NCI-H187 (cell line): ENCODE measurements at places on chromosomes 5 and 9.

DNA sequence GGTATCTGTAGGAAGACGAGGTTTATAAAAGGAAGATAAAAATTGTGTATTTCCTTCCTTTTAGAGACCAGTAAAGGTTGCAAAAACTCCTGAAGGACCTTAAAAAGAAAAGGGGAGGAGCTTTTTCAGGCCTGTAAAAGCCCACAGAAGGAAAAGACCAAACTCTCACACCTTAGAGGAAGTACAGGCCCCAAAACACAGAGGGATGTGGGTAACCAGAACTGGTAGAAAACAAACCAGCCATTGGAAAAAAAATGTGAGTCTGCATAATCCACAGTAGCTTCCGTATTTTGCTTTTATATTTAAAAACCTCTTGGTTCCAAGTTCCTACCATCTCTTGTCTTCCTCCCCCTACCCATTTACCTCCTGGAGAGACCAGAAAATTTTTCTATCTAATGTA lies 8.5 kb downstream of the GIN1 start:
- DNase-seq, result no peak

DNA sequence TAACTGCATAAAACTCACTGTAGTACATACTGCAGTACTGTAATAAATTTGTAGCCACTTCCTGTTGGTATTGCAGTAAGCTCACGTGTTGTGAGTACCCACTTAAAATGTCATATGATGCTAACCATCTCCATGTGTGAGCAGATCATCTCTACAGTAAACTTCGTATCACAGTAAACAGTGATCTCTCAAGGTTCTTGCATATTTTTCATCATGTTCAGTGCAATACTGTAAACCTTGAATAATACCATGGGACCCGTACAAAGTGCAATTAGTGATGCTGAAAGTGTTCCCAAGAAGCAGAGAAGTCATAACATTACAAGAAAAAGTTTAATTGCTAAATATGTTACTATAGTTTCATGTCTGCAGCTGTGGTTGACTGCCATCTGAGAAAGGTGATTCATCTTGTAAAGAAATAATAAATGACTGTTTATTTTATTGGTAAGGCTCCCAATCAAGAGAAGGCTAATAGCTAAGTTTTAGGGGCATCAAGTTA lies 253.8 kb upstream of the POU5F2 start:
- DNase-seq, result no peak

DNA sequence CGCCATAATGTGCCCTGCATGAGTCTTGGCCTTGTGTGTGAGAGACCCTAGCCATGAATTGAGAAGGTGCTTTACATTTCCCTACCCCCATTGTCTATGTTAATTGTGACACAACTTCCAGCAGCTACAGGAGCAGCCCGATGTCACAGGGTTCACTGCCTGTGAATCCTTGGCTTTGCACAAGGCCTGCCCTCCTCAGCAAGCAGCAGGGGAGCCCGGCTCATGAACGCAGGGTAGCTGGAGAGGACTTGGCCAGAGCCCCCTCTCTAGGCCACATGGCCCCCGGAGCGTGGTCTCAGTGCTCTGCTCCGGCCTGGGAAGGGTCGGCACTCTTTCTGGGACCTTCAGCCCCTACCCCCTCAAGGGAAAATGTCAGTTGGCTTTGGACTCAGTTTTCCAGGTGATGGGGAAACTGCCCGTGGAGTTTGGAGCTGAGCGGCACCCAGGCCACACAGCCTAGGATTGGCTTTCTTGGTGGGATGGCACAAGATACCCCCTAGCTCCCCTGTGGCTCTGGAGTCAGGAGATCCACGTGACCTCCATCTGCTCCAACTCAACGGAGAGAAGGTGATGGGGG lies 160.8 kb downstream of the DAB2IP start:
- DNase-seq, result no peak

- DNase-seq, result no peak
These were observed 45.0 kb downstream of the TSPAN17 start for GRCh38 chr5:176692326-176692725.

GRCh38 chr5:160655717-160656116 lies 196.3 kb downstream of the ATP10B start:
- no peak for DNase-seq

- DNase-seq, result no peak
These were observed 24.4 kb downstream of the FBLL1 start for GRCh38 chr5:168553377-168554130.

DNA sequence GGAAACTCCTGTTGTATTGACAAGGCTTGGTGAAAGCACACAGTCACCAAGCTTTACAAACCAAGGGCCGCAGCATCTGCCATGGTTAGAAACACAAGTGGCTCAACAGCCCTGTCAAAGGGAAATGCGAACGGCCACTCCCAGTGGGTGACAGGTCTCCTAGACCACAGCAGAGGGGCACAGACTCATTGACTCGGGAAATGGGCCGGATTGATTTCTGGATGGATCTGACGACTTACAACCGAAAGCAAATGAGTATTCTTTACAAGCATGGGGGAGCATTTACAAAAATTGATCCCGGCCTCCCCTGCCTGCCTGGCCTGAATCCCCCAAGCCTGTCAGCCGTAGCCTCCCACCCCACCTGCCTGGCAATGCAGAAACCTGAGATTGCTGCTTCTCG lies 48.2 kb downstream of the ADAMTS2 start:
- no peak for DNase-seq

- DNase-seq, result no peak
These were observed 99.7 kb downstream of the MAP1B start for GRCh38 chr5:72206994-72207393.

DNA sequence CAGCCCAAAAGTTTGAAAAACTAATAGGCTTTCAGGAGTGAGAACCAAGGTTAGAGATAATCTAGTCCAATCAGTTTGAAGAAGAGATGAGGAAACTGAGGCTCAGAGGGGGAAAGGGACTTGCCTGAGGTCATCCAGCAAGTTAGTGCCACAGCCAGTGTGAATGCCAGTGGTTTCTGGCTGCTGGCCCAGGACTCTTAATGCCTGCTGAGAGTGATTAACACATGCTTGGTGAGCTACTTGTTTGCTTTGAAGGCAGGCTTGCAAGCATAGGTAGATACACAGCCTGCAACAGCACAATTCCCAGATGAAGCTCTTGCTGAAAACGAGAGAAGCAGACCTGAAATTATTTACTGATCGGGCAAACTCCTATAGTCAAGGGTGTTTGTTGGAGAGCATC lies 591.6 kb upstream of the SGCD start:
- no peak for DNase-seq

- DNase-seq, result no peak
These were observed 71.5 kb downstream of the HSPA4 start for GRCh38 chr5:133123297-133123696.

DNA sequence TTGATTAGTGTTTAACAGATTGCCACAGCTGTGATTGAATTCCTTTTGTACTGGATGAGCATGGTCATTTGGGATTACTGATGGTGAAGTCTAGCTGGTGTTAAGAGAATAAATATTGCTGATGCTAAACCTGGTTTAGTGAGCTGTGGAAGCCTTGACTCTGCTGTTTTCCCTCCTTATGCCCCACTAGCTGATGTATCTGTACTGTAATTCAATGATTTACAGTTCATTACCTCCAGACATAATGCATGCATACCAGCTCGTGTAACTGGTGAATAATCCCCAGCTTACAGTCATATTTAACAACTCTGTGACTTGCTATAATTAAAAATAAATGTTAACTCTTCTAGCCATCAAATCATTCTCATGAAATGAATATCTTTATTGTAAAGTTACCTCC lies 1.7 kb upstream of the CMYA5 start:
- no peak for DNase-seq

- DNase-seq, result no peak
These were observed 30.7 kb downstream of the EXOC3 start for GRCh38 chr5:473551-474192.

DNA sequence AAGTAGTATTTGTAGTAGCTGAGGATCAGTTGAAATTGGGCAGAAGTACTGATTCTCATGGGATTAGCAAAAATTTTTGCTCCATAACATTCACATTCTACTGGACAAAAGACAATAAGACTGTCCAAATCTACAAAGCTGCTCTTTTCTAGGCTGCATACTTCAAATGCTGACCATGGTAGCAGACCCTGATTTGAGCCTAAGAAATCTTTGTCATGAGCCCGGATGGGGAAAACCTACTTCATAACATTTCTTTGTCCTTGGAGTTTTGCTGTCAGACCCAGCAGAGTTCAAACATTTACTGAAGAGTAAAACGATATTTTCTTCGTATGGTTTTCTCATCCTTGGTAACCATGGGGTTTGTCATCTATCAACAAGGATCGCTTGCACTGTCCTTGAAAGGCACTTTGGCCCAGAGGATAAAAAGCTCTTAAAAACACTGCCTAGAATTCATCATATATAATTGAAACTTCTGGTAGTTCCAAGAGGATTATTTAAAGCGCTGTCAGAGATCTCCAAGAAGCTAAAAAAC lies 216.9 kb downstream of the CAVIN4 start:
- DNase-seq, result no peak

DNA sequence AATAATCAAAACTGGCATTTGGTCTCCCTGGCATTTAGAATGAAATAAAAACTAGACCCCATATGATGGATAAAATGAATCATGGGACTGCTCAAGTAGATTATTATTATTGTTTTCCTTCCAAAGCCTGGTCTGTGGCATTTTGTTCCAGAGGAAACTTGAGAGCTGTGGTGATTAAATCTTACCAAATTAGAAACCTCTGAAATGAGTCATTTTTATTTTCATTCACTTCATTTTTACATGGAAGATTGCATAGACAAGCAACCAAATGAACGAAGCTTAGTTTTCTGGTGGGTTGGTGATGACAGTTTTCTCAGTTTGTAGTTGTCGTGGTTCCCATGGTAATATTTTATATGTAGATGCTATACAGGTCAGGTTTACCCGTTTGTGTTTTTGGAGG lies 23.4 kb downstream of the PAM start:
- DNase-seq, result no peak

DNA sequence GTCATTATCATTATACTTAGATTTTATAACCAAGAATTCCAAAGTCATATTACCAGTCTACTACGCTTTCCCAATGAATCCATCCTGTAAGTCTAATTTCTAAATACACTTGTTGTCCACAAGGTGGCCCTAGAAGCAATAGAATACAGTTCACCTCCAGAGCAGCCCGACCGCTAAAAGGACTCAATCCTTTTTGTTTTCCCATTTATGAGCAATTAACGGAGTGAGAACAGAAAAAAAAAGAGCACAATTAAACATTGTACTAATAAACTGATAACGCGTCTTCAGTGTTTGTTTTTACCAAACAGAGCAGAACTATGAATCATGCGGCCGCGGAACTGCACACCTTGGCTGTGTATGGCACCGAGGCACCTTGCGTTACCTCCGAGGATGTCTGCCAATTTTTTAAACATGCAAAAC lies 160.7 kb upstream of the DAPK1 start:
- DNase-seq, result no peak

DNA sequence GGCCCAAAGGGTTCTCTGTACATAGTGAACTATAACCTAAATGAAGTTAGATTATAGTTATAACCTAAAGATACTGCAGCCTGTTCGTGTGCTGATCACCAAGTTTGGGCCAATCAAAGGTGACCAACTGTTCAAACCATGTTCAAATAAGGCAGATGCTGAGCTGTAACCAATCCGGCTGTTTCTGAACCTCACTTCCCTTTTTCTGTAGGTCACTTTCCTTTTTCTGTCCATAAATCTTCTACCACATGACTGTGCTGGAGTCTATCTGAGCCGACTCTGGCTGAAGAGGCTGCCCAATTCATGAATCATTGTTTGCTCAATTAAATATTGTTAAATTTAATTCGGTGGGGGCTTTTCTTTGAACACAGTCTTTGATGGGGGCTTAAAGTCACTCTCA lies 1920.2 kb downstream of the MAT2B start:
- no peak for DNase-seq

- no peak for DNase-seq
These were observed 33.0 kb downstream of the EGFLAM start for GRCh38 chr5:38291355-38291754.

GRCh38 chr5:179168664-179169063 lies 108.5 kb downstream of the ZNF354C start:
- DNase-seq, result no peak

DNA sequence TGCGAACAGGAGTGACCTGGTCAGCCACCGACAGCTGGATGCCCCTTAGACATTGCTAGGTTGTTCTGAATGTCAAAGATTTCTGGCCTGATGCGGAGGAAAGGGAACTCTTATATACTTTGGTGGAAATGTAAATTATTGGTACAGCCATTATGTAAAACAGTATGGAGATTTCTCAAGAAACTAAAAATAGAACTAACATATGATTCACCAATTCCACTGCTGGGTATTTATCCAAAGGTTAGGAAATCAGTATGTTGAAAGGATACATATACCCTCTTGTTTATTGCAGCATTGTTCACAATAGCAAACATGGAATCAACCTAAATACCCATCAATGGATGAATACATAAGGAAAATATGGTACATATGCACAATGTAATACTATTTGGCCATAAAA lies 31.8 kb downstream of the DMRT3 start:
- DNase-seq, result no peak

GRCh38 chr9:77022783-77023440 lies 3.5 kb downstream of the FOXB2 start:
- no peak for DNase-seq

- DNase-seq, result no peak
These were observed 2.8 kb downstream of the SLC27A4 start for GRCh38 chr9:128342971-128343680.

DNA sequence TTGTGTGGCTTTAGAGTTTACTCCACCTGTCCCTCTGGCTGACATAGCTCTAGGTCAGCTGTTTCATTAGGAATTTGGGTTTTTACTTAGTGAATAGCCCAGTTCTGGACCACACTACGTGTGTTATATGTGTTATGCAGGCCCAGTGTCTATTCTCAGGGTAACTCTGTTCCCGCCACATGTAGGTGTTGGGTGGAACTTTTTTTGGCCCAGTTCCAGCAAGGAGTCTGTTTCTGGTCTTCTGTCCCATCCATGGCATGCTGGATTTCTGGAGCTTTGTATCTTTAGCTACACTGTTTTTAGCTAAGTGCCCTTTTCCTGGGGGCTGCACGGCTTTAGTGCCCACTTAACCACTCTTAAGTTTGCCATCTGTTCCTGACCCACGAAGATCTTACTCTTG lies 15.5 kb downstream of the RMI1 start:
- no peak for DNase-seq

- no peak for DNase-seq
These were observed 91.3 kb downstream of the INVS start for GRCh38 chr9:100190339-100190738.

DNA sequence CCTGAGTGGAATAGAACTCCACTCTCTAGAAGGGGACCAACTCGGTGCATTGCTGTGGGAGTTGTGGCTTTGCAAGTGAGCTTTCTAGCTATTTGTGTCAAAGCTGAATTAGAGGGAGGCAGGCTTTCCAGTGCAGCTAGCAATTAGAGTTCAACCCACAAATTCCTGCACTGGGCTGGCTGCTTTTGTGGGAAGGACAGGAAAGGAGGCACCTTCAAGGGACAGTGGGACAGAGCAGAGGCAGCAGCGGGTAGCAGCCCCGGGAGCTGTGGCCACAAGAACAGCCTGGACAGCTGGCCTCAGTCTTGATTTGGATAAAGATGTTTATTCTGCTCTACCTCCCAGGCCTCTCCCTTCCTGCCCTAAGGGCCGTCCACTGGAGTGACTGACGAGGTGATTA lies 83.7 kb upstream of the SLIT3 start:
- DNase-seq, result no peak
